Psoas muscle (tissue), 8 donors: ENCODE measurements at places on chromosomes 3 and 15.
A peak's percentile ranks its signal among the peaks of the same experiment; 100 is the strongest.

- DNase-seq, result no peak
Observed at GRCh38 chr3:102161384-102162006, 273.3 kb upstream of the ZPLD1 start.

DNA sequence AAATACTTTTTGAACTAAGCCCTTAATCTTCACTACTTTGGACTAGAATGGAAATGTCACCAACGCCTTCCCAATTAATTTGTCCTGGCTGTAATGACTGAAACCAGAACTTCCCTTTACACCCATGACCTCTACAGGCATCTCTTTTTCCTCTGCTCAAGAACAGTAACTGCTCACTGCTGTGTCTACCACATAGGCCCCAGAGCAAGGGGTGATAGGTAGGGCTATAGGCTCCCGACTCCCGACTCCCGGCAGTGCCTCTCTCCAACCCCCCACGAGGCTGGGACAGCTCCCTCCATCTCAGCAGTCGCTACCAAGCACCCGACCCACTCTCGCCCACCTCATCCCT lies 384 bp upstream of the LEKR1 start:
- no peak for DNase-seq

GRCh38 chr3:56133423-56133822 lies 334.8 kb downstream of the ERC2 start:
- no peak for DNase-seq

GRCh38 chr3:171169443-171169842 lies 142.9 kb upstream of the SLC2A2 start:
- DNase-seq, result no peak

DNA sequence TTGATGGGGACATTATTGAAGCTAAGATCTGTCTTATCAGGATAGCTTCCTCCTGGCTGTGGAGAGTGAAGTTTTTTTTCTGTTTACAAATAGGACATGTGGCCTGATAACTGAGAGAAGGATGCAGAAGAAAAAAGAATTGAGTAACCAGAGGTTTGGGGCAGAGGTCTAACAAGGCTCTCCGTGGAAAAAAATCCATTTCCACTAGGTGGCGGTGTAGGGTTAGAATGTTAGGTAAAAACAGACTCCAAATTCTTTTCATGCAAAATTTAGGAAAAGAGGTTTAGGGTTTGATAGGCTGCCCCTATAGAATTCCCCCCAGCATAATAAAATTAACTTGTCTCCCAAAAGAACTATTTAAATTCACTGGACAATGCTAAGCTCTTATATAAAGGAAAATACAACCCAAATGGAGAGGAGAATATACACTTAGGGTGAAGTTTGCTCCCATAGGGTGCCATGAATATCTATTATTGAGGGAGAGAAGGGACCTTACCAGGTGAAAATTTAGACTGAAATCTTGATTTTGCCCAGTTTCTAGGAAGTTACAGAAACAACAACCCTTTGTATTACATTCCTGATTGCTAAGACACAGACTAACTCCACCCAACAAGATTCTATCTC lies 1560.4 kb downstream of the OTOL1 start:
- no peak for DNase-seq

DNA sequence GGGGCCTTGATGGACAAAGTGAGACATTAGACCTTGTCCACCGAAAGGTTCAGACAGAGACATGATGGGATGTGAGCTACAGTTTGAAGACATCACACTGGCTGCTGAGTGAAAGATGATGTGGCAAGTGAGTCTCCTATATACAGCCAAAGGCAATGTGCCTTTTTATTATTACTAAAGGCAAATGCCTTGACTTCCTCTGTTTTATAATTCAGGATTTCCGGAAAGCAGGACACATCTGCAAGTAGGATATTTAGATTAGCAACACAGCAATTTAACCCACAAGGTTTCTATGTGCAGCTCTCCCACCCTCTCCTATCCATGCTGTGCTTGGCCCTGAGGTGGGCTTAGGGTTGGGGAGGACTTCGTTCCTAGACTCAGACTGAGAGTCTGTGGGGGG lies 20.7 kb downstream of the SPATA12 start:
- no peak for DNase-seq

DNA sequence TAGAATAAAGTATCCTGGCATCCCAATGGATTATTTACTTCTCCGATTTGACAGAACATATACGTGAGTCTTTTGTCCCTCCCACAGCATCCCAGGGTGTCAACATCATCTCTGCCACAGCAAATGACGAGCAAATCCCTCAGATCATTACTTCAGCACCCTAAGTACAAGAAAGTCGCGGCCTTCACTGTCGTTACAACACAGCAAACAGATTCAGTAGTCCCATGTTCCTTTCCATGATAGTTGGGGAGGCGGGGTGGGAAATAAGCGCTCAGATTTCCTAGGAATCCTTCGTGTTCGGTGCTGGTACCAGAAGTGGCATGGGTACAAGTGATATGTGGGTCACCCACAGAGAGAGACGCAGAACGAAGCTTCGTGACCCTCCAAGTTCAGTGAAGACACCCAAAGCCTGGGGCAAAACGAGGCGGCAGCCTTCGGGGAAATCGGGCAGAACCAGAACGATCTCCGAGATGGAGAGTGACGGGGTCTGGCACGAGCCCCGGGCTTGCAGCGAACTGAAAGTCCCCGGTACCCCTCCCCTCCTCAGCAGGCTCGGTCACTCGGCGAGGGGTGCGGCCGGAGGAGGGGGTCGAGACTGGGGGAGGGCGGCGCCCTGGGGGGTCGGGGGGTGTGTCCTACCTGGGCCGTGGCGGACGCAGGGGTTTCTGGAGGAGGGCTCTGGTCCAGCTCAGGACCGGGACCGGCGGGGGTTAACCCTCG lies 619 bp downstream of the TTBK2 start:
- DNase-seq, result no peak

DNA sequence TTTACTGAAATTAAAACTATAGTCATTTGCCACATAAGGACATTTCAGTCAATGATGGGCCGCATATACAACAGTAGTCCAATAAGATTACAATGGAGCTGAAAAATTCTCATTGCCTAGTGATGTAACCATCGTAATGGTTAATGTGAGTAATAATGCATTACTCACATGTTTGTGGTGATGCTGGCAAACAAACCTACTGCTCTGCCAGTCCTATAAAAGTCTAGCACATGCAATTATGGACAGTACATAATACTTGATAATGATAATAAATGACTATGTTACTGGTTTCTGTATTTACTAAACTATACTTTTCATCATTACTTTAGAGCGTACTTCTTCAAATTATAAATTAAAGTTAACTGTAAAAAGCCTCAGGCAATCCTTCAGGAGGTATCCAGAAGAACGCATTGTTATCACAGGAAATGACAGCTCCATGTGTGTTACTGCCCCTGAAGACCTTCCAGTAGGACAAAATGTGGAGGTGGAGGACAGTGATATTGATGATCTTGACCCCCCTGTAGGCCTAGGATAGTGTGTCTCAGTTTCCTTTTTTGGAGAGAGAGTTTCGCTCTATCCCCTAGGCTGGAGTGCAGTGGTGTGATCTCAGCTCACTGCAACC lies 102.7 kb downstream of the ATP1B3 start:
- DNase-seq, result no peak

DNA sequence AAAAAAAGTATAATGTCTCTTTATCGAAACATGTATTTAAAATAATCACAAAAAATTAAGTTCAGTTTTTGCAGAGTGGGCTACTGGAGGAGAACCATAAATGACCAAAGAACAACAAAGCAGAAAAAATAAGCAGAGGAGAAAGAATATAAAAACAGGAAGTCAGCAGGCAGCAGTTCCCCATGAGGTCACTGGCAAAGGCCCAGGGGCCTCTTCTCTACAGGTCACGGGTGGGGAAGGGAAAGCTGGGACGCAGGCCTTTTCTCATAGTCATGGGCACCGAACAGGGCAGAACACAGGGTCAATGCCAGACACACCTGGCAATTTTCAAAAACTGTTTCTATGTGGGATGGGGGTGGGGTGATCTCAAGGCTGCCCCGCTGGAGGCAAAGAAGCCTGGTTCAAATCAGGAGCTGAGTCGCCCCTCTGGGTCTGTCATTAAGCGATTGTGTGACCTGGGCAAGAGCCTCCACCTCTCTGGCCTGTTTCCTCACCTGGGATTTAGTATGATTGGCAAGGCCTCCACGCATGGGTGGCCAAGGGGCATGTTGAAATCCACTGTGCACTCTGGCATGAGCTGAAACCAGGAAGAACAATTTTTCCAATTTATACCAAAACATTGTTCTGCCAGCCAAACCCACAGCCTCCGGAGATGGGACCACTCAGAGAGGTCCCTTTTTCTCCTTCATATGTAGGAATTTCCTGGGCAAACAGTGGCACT lies 43.8 kb upstream of the UACA start:
- peak; percentile 64 for DNase-seq

GRCh38 chr3:76930712-76931111 lies 109.2 kb upstream of the ROBO2 start:
- DNase-seq, result no peak

DNA sequence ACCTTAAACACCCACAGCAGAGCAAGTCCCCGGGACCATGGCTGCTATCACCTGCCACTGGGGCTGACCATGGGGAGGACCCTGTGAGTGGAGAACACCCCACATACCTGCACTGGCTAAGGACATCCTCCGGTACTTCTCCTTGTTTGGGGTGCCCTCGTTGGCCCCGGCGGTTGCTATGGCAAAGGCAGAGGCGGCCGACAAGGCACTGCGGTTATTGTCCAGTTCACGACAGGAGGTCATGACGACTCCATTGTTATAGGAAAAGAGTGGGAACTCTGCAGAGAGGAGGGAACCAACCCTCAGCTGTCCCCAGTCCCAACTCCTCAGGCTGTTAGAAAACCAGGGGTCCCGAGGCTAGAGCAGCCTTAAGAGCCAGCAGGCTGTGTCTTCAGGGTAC lies 54.8 kb upstream of the CTSH start:
- DNase-seq, result peak; percentile 15

DNA sequence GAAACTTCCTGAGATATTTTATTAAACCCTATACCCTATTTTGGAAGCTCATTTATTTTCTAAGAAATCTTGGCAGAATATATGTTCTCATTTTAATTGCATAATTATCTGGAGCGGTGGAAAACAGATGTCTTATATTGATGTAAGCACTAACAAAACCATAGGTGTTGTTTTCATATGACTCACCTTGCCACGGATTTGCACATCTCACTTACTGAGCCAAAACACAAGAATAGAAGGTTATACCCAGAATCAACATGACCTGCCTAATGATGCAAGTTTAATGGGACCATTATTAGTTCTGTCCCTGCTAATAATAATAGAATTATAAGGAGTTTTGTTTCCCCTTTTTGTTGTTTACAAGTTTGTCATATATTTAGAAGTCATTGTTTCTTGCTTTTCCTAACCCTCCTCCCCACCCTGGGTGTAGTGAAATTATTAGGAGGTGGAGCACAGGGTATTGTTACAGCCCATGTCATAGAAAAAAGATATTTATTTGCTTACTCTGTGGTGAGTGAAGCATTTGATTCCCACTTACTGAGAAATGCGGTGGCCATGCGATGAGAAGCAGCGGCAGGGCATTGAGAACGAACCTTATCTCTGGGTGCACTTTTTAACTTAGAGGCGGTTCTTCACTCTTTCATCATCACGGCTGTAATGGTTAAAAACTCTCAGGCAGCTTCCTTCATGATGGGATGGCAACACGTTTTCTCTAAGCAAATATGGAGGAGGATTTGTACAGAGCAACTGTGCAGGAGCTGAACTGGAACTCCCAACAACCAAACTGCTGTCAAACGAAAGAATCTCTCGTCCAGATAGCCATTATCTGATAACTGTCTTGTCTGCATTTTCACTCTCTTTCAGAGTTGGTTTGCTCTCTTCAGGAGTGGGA lies 521 bp downstream of the IL5RA start:
- DNase-seq, result no peak

DNA sequence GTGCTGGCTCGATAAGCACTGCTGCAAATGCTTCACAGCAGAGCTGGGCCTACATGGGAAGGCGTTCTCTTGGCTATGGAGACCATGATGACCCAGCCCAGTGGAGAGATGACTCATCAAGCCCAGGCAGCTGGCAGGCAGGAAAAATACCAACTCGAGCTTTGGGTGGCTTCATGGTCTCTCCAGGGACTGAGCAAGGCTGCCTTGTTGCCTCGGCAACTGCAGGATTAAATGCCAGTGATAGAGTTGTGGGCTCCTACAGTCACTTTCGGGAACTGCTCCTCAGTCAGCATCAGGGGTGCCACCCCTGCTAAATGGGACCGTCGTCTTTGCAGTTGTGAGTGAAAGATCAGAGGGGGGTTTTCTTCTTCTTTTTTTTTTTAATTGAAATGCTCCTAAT lies 54.6 kb upstream of the MYZAP start:
- DNase-seq, result no peak

DNA sequence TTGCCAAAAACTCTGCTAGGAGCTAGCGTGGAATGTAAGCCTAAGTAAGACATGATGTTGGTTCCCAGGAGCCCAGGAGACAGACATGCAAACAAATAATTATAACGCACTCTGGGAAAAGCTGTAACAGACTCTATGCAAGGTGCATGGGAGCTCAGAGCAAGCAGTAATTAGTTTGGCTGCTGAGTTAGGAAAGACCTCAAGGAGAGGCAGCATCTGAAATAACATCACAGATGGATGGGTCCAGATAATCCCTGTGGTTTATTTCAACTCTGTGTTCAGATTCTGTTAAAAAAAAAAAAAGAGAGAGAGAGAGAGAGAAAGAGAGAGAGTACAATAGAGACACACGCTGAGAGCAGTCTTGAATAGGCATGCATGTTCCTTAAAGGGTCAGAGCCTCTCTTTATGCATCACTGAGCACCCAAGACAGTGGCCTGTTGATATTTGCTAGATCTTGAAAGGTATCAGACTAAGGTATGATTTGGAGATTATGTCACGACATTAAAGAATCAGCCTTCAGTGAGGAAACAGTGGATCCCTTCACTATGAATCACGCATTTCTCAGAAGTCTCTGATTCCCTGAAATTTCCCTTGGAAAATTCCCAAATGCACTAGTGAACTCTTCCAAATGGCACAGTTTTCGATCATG lies 124.4 kb upstream of the LIPC start:
- DNase-seq, result no peak

- no peak for DNase-seq
Observed at GRCh38 chr3:163878396-163878795, 1199.9 kb downstream of the SI start.

GRCh38 chr15:26438718-26439117 lies 334.1 kb downstream of the GABRB3 start:
- no peak for DNase-seq

DNA sequence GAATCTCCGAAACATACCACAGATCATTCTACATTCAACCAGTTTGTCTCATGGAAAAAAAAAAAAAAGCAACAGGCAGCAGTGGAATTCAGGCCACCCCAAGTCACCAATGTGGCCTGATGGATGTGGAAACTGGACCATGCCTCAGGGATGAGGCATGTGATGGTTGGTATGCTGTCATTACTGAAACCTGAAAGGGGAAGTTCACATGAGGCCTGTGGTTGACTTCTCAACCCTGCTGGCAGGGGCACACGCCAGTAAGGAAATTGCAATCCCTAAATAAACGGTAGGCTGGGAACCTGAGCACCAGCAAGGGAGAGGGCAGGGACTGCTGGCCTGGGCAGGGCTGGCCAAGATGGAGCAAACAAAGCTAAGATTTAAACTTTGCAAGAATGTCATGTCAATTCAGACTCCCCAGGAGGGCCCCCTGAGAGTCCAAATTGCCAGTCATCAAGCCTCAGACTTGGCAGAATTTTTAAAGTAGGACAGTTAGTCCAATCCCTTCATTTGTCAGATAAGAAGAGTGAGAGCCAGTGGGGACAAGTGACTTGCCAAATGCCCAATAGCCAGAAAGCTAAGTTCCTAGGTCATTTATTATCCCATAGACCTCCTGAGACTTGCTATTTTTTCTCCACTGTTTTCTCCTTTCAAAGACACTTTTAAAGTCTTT lies 310.4 kb downstream of the ERC2 start:
- no peak for DNase-seq
